ENCODE measurements at places on chromosomes 3 and 15.

DNA sequence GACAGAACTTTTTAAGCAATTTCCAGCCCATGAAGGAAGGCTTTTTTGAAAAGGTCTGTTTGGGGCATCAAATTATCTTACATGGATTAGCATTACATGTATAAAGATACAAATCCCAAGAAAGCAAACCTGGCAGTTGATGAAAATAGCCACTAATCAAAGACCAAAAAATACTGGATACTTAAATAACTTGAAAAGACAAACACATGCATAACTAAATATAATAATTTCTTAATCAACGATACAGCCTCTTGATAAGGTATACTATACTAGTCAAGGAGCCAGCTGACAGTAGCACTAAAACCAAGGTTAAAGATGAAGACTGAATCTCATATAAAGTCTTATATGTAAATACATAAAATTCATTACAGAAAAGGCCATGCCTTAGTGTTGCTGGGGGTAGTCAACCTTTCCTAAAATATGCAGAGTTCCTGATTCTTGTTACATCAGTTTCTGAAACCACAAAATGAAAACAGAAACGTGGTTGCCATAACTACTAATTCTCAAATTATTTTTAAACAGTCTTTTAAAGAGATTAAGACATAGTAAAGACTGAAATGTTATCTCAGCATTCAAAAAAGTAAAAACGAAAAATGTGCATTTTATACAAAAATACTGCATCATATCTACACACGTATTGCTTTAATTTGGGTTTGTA lies 2.0 kb downstream of the ANKRD28 start:
- peak; percentile 20 for DNase-seq

DNA sequence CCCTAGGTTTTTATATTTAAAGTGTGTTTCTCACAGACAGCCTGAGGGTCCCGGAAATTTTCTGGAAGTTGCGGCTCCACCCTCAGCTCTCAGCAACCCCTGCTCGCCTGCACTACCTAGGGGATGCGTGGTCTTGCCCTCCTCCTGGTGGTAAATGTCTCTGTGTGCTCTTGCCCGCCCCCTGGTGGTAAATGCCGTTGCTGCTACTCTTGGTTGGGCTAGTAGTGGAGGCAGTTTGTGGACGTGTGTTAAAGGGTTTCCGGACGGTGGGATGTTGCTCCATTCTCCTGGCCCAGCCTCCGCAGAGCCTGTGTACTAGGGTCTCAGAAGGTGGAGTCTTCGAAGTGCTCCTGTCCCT lies 27.4 kb downstream of the STOML1 start:
- DNase-seq: peak; percentile 83

DNA sequence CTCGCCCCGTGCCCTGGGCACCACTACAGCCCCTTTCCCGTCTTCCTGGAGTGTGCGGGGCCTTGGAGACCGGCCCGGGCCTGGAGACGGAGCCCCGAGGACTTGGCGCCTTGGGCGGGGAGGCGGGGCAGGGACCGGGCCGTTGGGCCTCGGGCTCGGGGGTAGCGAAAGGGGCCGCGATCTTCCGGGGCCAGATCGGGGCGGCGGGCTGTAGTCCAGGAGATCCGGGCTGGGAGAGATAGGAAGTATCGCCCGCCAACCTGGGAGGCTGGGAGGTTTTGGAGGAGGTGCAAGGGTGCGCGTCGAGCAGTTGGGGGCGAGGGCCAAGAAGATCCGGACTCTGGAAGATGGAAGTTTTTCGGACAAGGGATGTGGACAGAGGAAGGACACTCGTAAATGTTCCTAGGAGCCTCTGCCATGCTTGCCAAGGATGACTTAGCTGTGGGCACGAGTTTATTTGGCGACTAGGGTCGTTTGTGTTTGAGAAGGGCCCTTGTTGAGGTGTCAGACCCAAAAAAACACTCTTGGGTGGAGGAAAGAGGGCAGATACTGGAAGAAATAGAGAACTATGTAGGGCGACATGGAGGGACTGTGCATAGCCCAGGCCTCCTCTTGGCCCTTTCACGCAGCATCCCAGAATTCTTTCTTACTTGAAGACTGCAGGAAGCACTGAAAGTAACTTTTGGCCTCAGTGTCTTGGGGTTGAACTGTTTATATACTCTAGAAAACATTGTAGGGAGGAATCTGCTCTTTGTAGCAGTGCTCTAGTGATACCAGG lies 712 bp downstream of the RTF1 start:
- DNase-seq: no peak

DNA sequence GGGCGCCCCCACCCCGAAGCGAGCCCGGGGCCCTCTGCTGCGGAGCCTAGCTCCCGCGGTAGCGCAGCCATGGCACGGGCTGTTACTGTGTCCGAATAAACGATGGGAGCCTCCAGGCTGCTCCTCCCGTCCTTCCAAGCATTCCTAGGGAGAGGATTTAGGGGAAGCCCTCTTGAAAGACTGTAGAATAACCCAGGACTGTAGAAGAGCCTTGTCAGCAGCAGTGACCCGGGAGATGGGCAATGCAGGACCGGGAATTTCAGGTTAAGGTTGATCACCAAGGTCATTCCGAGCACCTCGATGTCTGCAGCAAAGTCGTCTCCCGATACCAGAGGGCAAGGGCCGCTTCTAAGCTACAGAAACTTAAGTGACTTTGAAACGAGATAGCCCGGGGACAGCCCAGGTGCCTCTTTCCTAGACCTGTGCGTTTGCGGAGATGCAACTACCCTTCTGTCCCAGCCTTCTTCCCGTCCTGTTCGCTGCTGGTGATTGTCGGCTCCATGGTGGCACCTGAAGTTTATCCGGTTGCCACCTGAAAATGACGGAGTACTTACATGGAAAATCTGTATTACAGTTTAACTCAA lies 753 bp upstream of the MYO5A start:
- DNase-seq: peak; percentile 2

GRCh38 chr15:88803241-88803919 lies at the start of gene ACAN:
Gene ACAN, plus strand, starts transcription at chr15:88803436. Its CDS starts 32,771 bp downstream, at chr15:88836207.
- no peak for DNase-seq

GRCh38 chr15:29127506-29128430 lies 141.9 kb downstream of the NSMCE3 start:
- no peak for DNase-seq

DNA sequence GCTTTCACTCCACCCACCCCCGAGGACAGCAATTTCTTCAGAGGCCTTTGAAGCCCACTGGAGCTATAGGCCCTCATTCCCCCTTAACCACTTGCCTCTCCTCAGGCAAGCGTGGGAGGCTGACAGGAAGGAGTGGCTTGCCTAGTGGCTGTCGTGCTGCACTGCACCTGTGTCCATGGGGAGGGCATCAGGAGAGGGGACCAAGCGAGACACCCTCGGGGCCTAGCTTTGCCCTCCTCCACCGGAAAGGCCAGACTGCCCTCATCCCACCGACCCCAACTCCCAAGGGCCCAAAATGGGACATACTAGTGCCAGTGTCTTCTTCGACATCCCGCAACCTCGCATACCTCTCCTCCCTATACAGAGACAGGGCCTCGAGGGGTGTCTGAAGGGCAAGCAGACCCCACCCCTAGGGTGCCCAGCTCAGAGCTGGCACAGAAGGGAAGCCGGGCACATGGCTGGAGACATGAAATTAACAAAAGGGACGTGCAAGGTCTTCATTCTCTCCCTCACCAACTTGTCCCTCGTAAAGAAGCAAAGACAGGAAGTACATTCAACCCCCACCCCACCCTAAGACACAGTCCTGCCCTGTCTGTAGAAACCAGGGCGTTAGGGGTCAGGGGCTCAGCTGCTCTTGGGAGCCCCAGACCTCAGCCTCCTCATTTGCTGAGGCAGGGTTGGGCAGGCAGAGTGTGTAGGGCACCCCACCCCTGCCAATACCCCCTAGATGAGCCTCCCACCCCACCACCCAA lies 24.3 kb downstream of the VIPR1 start:
- peak; percentile 57 for DNase-seq

- no peak for DNase-seq
Observed at GRCh38 chr3:56810577-56811545, 9.1 kb upstream of the ARHGEF3 start.

DNA sequence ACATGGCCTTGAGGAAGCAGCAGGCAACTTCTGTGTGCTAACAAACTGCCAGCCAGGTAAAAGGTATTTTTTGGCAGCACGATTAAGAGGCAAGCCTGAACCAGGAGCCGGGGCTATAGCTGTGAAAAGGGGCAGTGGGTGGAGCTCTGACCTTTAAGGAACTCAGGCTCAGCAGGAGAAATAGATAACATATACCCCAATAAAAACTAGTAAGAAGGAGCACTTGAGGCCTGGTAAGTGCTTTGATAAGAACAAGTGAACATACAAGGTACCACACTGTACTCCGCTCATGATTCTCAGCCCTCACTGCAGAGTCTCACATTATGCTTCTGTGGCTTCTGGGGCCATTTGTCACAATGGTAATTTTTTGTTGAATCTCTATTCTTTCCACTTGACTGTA lies 5.4 kb downstream of the FYCO1 start:
- no peak for DNase-seq

DNA sequence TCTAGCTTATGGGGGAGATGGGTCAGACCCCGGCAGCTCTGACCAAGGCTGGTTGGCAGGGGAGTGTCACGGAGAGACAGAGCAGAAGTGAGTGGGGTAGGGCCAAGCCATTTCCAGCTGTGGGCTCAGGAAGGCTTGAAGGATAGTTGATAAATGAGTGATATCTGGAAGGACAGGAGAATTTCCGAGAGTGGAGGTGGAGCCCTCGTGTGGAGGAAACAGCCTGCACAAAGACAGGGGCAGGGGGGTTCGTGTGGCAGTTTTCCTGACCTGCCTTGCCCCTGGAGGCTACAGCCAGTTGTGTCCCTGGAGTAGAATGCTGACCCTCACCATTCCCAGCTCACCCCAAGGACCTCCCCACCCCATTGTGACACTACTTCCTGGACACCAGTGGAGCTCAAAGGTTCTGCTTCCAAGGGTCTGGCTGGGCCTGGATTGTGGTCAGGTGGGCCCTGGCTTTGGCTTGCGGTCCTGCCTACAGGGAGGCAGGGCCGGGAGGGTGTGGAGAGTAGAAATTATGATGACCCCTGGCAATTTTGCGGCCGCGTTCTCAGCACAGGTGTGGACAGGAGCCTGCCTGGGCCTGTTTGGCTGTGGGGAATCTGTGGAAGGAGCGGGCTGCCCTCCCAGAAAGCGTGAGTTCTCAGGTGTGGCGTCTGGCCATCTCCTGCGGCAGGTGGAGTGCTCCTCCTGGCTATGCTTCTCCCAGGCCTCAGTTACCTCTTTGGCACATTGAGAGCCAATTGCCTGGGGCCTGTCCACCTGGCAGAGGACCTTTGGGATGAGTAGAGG lies at the start of gene SLC22A14:
SLC22A14 (plus strand) TSS at position 400 of the 792 bp plus-strand sequence. CDS start 23,733 bp downstream, outside the sequence.
- DNase-seq: no peak

DNA sequence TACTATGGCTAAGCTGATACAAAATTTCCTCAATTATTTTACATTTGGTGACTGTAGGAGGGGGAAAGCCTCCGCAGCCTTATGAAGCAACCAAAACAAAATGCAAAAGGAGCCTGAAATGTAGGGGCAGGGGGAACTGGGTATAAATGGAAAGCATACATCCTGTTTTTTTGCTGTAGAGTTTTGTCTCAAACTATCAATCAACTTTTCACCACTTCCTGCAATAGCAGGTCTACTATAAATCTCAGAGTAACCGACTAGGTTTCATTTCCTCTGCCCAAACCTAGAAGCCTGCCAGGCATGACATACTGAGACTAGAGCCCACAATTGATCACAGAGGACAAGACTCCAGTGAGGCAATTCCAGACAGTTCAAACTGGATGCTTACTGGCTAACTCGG lies 91.3 kb downstream of the SHQ1 start:
- peak; percentile 78 for DNase-seq

DNA sequence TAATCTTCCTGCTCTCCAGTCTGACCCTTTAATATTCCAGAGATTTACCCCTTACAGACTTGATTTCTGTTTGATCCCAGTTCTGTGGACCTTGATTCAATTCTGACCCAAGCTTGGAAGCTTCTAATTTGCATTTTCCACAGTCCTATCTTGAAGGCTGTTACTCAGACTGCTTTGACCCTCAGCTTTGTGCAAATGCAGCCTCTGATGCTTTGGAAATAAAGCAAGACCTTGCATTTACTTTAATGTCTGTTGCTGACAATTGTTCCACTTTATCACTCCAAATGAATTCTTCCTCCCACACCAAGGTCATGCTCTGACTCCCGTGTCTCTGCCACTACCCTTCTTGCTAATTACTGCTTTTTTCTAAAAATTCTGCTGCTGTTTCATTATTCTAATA lies 886.0 kb downstream of the TUSC7 start:
- DNase-seq: no peak

- DNase-seq: no peak
Observed at GRCh38 chr15:67865331-67865730, 25.5 kb upstream of the RNU6-1 start.

GRCh38 chr3:136262559-136262958 lies 12.4 kb downstream of the PCCB start:
- no peak for DNase-seq

DNA sequence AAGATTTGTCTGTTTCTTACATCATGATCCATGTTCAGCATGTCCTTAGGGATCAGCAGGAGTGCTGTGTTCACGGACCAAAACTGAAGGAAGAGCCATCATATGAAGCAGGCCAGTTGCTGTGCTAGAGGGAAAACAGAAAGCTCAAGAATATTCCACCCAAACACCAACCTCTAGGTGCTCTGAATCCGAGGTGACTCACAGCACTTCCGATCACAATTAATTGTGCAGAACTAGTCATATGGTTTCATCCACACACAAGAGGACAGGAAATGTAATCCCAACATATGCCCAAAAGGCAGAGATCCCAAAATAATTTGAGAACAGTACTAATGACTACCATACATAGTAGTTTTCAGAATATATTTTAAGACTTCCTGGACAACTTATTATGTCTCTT lies 257.9 kb upstream of the KCNH8 start:
- no peak for DNase-seq

DNA sequence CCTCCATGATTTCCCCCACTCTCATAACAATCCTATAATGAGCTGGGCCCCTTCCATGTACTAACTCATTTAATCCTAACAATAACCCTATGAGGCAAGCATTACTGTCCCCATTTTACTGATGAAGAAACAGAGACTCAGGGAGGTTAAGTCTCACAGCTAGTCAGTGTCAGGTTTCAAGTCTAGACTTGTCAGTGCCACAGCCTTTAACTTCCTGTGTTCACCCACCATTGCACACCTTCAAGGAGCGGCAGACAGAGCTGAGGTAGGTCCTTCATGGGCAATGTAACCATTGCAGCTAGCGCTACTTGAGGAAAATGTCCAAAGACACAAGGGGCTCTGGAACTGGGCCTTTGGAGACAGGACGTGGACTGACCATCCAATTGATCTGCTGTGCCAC lies 105.8 kb upstream of the CTNNB1 start:
- DNase-seq: no peak

GRCh38 chr3:71629289-71629688 lies 45.8 kb upstream of the FOXP1 start:
- no peak for DNase-seq

DNA sequence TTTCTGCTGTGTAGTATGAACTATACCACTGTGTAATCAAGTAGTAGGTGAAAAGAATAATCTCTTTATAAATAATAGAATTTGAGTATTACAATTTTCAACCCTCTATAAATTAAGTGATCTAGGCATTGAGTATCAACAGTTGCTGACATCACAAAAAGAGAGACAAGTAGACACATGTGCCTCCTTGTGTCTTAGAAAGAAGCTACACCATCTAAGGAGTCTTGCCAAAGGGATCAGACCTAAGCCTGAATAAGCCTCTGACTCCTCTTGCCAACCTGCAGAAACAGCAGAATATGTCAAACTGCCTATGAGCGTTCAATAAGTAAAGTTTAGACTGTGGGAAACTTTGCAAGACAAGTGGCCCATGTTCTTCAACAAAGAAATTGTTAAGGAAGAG lies 5.8 kb upstream of the MTMR10 start:
- no peak for DNase-seq

GRCh38 chr3:42247576-42248027 lies 18.4 kb downstream of the CCK start:
- DNase-seq: peak; percentile 52

- no peak for DNase-seq
Observed at GRCh38 chr15:89947385-89947784, 34.6 kb upstream of the ARPIN start.

All from CD4-positive, alpha-beta T cell treated with Interleukin-6 at 100 ng/mL for 8 hours (primary cell).